AG04449 (cell line): ENCODE measurements at places on chromosomes 3 and 15.
A peak's percentile ranks its signal among the peaks of the same experiment; 100 is the strongest.

DNA sequence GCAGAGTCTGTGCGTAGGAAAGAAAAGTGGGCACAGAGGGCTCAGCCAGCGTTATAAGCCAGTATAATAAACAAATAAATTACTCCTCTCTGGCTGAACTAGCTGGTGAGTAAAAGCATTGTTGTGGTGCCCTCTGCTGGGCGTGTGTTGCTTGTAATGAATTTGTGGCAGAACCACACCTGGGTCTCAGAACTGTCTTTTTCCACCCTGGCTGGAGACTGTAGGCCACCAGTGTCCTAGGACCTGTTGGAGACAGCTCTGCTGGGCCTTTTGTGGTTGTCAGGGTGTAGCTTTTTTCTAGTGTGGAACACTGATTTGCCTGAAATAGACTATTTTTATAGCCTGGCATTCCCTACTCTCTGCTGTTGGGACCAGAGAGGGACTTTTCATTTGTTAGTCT lies 130.5 kb upstream of the EIF1B start:
- DNase-seq: peak; percentile 10

DNA sequence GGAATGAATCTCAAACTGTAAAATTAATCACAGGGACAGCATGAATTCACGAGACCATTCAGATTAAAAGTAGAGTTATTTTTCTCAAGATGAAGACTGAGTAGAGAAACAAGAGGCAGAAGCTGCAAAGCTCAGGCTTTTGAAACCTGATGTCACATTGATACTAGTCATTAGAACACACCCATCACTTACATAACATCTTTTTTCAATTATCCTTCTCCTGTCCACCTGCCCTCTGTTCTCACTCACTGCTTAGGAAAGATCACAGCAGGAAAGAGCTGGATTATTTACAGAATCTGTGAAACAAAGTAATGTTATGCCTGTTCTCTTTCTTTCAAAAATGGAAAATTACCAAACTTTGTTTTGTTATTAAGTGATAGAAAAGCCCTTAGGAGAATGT lies 72.0 kb upstream of the CDAN1 start:
- no peak for DNase-seq

DNA sequence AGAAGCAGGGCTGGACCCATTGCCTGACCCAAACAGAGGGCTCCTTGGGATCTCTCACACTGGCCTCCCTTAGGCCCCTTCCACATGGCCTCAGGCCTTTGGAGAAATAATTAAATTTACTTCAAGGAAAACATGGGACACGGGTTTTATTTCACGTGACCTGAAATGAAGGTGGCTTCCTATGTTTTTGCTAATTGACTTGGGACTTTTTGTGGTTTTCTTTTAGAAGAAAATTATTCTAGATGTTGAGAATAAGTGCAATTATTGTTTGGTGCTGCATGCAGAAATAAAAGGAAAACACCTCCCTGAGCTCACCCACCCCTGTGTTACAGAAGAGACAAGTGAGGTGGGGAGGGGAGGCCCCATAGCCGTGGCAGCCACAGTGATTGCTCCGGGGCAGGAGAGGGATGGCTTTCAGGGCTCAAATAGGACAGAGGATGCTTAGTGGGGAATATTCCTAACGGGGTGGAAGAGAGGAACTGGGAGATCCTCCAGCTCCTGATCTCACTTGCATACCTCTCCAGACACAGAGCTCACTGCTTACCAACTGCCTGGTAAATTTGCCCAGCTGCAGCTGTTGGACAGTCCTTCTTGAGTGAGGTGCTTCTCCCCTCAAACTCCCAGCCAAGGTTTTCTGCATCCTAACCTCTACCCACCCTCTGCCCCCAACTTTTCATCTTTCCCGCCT lies 29.2 kb upstream of the RPL29 start:
- no peak for DNase-seq

DNA sequence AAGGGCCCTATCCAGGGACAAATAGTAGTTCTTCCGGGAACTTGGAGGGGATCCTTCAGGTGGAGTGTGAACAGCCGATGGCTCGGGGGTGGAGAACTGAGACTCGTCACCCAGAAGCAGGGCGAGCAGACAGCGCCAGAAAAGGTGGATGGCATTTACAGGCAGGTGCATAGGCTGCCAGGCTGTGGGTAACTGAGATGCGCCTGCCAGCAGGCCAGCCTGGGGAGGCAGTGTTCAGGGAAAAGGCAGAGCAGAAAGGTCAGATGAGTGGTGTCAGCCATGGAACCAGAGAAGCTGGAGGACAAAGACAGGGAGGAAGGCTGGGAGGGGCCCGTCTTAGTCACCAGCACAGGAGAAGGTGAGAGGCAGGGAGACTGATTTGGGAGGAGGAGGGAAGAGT lies 53.0 kb upstream of the SEC22A start:
- DNase-seq: no peak

DNA sequence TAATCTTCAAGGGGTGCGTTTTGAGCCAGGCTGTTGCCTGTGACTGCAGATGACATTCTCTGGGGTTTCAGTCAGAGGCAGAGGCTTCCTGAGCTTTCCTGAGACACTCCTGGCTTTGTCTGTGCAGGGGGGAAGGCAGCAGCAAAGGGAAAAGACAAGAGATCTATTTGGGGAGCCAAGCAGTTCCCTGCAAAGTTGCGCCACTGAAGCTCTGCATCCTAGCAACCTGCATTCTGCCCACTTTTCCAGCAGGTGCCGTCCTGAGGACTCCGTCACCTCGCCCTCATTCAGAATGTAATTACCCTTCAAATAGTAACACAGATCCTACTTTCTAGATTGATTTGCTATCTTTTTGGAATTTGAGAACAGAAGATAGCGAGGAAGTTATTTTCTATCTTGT lies 1.9 kb upstream of the TMEM158 start:
- DNase-seq: no peak

DNA sequence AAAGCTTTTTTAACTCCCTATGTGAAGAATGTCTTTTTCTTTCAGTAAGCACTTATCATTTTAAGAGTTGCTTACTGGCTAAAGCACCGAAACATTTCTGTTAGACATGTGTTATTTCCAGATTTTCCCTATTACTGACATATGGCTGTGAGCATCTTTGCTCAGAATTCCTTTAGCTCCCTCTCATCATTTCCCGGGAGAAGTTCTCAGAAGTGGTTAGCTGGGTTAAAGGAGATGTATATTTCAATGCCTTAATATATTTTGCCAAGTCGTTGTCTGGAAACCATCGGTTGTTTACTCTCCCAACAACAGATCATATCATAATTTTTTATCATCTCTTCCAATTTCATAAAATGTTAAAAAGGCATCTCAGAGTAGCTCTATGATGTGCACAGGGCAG lies 396.5 kb downstream of the OCA2 start:
- DNase-seq: no peak

DNA sequence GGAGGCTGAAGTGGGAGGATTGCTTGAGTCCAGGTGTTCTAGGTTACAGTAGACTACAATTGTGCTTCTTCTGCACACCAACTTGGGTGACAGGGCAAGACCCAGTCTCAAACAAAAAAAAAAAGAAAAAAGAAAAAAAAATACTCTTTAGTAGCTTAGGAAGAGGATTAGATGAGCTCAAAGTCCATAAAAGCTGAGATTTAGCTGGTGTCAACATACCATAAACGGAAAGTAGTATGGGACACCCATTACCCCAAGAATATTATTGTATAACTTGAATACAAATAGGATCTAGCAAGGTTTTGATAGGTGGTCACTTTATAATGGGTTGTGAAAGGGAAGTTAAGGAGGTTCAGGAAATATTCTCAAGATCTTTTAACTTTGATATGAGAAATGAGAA lies 38.0 kb upstream of the ULK4 start:
- DNase-seq: no peak

- no peak for DNase-seq
Measured at GRCh38 chr3:5874931-5875341, 687.4 kb downstream of the EDEM1 start.

- no peak for DNase-seq
Measured at GRCh38 chr3:29099296-29099695, 181.6 kb upstream of the RBMS3 start.

DNA sequence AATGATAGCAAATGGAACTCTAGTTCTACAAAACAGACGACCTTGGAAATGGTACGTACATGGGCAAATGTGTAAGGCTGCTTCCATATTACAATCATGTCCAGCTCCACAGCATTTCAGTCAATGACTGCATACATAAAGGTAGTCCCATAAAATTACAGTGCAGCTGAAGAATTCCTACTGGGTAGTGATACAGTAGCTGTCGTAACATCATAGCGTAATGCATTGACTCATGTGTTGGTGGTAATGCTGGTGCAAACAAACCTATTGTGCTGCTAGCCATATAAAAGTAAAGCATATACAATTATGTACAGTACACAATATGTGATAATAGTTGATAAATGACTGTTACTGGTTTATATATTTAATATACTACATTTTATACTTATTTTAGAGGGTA lies 18.5 kb downstream of the TTC23 start:
- no peak for DNase-seq

- DNase-seq: no peak
Measured at GRCh38 chr3:46406443-46406787, 451 bp downstream of the CCR5AS start.

DNA sequence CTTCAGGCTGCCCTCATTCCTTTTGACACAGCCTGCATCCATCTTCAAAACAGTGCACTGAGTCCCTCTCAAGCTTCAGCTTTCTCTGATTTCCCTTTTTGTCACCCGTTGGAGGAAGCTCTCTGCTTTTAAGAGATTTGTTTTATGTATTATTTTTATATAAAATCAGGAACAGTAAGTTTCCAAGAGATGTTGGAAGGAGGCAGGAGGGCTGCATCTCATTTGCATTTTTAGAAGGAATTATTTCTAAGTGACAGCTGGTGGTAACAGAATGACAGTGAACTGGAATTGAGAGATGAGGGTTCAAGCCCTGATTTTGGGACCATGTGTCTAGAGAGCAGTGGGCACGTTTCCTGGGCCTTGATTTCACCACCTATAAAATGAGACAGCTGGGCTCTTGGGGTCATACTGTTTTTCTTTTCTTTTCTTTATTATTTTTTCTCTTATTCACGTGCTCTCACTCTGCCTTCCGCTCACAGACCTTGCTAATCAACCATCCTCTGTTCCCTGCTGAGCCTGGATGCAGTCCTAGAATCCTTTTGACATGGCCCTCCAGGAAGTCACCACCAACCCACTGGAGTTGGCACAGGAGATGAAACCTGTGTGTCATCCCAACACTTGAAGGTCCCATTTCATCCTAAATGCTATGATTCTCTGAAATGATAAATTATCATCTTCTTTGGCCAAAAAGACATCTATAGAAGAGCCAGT lies 148.6 kb downstream of the CACNA2D3 start:
- DNase-seq: no peak

DNA sequence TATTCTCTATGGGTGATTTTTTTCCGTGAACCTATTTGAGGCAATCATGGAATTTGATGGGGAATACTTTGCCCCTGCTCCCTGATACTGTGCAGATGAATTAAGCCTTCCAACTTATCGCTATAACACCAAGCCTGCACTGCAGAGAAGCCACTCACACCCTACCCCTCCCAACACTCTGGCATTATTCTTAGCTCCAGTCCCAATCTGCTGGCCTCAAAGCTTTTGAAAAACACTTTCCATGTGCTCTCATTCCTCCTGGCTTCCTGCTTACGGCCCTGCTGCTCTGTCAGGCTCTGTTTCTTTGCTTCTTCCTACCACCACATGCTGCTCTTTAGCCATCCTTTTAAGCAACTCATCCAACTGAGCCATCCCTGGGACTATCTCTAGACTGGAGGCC lies 327.8 kb upstream of the SLCO3A1 start:
- no peak for DNase-seq

DNA sequence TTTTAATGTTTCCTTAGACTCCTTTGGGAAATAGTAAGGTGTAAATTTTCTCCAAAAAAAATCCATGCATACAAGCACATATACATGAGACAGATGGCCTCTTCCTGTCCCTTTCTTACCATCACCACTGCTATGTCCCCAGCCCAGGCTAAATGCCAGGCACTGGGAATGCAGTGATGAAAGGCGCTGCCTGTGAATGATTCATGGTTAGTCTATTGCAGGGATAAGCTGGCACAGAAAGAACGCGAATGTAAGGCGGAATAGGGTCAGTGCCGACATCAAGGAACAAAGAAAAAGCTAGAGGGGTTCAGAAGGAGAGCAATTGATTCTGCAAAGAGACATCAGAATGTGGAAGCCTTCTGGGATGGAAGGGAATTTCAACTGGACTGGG lies 36.2 kb upstream of the CFAP161 start:
- no peak for DNase-seq

- DNase-seq: no peak
Measured at GRCh38 chr3:58068122-58068809, 60.0 kb downstream of the FLNB start.

GRCh38 chr3:46080124-46080968 lies 53.1 kb upstream of the XCR1 start:
- DNase-seq: no peak

DNA sequence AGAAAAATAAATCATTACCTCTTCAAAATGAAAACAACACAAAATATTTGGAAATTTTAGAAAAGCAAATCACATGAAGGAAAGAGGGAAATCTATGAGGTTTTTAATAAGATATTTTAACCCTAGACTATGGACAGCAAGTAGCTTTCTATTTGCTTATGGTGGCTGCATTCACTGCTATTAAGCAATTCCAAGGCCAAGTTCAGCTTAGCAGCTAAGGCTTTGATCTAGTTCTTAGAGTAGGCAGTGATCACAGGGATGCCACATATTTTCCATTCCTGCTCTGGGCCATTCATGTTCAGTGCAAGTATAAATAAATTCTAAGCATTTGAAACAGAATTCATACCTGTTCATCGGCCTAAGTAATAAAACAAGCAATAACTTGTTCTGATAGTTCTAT lies 235.3 kb downstream of the CDIN1 start:
- no peak for DNase-seq

- DNase-seq: no peak
Measured at GRCh38 chr3:48222616-48223513, at the start of gene CAMP. CAMP (plus strand) TSS chr3:48223495; CDS start chr3:48223512, 17 bp downstream.

GRCh38 chr3:193852901-193853300 lies 259.9 kb downstream of the OPA1 start:
- DNase-seq: no peak

DNA sequence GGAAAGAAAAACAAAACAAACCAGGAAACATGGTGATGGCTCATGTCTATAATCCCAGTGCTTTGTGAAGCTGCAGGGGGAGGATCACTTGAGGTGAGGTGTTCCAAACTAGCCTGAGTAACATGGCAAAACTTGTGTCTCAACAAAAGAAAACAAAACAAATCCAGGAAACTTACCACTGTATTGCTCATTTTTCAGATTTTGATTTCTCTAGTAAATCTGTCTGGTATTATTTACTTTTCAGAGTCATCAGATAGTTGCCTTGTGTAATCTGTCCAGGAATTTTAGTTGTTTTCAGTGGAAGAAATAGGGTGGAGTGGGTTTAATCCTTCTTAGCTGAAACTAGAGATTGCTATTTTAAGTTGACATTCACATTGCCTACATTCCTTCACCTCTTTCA lies 91.8 kb upstream of the ALCAM start:
- peak; percentile 34 for DNase-seq
